KBM-7 (cell line): ENCODE measurements at places on chromosomes 2 and 18.

GRCh38 chr2:151021747-151022452, 239.8 kb downstream of the RBM43 start:
- no peak for DNase-seq

- DNase-seq, result no peak
These were observed 225.2 kb downstream of the GLI2 start for GRCh38 chr2:120960770-120961366.

DNA sequence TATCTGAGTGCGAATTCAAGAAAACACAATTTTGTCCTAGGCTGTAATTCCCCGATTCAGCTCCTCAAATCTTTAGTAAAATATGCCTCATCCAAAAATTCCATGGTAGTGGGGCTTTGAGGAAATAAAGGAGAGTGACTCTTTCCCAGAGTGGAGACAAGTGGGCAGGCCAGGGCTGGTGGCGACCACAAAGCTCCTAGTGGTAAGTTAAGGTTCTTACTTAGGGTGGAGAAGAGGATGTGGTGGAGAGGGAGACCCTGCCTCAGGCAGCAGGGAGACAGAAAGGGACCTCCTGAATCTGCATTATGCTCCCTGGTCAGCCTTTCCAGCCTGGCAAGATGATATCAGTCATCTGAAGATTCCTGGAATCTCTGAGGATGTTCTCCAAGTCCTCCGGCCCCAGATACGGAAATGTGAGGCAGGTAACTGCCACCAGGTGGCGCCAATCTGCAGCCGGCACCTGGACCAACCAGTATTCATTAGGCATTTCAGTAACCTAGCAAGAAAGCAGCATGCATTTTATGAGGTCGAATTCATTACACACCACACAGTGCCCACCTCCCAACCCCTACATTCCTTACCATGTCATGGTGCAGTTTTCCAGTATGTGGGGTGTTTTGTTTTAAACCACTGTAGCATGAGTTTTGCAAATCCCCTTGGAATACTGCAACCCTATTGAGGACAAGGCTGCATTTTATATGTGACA, 106.4 kb downstream of the POLE4 start:
- peak; percentile 72 for DNase-seq

GRCh38 chr2:8314063-8314462, 367.8 kb upstream of the ID2 start:
- DNase-seq, result peak; percentile 61

- no peak for DNase-seq
These were observed 30.6 kb upstream of the MYCN start for GRCh38 chr2:15909736-15910135.

DNA sequence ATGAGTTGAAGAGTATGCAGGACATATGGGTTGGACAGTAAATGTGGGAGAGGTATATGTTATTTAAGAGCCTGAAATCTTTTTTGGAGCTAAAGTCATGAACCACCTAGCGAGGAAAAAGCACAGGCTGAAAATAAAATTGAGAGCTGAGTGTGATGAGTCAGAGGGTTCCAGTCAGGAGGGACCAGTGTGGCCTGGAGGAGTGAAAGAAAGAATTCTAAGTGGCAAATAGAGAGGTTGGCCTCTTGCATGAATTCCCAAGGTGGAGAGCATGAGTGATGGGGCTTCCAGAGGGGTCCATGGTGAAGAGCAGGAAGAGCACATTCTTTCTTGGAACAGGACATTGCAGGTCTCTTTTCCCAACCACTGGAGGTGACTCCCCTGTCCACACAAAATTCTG, 282.6 kb downstream of the TDRD15 start:
- DNase-seq, result no peak

GRCh38 chr2:29216609-29216909, 101.3 kb downstream of the CLIP4 start:
- DNase-seq, result no peak

GRCh38 chr18:48184118-48184517, 225.1 kb downstream of the ZBTB7C start:
- DNase-seq, result no peak

DNA sequence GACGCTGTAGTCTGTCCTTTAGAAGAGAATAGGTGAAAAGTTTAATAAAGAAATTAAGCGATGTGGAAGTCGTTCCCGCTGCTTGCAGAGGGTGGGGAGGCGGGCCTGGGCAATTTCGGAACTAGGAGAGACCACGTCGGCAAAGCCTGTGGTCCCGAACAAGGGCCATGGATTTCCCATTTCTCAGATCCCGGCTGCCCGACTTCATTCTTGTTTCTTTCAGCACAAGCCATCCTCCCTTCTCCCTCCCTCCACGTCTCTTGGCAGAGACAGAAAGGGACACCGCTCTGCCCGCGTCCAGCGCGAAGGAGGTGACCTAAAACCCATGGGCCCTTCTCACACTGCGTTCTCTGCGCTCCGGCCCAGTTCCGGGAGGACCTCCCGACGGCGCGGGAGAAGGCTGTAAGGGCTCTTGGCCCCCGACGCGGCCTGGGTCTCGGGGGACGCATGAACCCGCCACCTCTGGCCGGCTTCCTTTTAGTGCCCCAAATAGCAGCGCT, 2.2 kb upstream of the BCL2L11 start:
- no peak for DNase-seq

DNA sequence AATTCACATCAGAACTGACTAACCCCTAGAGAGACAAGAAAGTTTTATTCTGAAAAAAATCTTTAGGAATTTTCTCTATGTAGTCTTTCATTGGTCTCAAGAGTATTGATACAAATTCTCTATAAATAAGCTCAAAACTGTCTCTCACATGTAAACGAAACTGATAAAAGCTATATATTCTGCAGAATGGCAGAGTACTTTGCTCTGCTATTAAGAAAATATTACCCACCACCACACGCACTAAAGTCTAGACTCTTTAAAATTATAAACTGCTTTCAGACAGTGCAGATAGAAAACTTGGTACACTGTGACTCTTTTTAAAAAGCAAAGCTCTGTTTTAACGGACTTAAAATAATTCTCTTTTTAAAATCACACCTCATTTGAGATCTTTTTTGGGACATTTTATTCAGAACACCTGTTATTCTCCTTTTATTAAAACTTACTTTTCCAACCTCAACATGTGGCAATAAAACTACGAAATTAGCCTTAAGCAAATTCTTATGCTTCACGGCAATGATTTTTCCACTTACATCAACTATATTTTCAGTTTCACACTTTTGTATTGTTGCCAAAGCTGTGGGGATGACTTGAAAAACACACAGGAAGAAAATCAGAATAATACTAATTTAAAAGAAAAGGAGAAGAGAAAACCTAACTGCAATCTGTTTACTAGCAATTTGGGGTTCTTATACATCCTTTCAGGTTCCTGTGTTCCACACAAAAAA, 58.0 kb downstream of the CCDC88A start:
- DNase-seq, result no peak

DNA sequence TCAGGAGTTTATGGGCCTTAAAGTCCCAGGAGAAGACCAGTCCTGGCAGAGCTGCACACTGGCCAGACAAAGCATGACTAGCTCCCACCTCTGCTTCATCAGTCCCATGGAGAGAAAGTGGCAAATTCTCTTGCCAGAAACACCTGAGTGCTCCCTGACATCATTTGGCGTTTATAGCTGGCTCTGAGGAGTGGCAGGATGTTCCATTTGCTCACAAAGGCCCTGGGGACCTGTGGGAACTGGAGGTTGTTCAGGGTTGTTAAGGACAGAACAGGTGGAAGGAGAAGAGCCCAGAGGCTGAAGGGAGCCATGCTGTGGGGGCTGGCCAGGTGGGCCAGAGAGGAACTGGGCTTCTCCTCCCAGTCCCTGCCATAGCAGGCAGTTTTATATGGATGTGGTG, 56.1 kb downstream of the RPL37A start:
- no peak for DNase-seq

DNA sequence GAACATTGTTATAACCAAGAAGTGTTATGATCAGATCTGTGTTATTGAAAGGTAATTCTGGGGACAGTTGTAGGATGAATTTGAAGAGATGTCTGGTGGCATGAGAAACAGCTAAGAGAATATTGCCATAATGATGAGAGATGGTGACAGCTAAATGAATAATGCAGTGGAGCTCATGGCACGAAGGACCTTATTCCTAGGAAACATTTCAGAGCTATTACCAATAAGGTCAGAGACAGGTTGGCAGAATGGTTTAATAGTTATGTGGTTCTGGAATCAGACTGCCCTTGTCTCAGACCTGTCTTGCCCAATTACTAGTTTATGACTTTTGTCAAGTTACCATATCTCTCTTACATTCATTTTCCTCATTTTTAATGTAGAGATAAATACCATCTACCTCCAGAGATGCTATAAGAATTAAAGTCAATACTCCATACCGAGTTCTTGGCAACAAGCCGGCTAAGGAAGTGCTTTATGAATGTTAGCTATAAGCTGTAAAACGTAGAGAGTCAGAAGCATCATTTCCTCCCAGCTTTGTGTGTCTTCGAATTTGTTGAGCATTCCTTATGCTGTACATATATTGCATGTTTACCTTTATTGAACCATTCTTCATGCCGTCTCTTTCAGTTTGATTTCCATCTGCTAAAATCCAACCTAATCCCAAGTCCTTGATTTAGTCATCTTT, 73.6 kb upstream of the COL5A2 start:
- no peak for DNase-seq

GRCh38 chr18:68234676-68235075, 480.2 kb downstream of the TMX3 start:
- no peak for DNase-seq

DNA sequence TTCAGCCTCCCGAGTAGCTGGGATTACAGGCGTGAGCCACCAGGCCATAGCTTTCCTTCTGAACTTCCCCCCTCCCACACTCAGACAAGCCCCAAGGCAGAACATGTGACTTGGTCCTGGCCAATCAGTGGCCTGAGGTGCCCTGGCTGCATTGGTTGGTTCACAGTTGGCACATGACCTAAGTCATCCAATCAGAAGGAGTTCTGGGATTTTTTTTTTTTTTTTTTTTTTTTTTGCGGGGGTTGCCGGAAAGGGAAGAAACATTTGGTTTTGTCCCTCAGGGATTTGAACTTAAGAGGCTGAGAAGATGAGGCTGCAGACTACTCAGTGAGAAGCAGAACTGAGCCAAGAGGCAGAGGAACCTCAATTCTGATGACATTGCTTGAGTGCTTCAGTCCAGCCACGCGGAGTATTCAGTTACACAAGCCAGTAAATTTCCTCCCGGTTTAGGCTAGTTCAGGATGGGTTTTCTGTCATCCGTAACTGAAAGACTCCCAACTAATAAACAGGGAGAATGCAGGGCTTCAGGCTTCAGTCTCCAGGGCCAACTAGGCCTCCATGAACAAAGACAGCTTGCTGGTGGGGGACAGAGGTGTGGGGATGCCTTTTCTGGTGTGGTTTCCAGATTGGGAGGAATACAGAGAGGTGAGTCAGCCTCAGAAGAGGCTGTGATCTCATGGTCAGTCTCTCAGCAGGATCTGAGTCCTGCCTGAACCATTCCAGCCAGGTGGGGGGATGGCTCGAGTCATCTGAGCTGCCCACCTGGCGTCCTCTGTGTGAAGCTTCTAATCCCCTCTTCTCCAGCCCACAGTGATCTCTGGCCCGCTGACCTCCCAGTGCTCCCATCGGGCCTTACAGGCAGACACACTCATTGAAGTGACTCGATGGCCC, 9.2 kb downstream of the PTMA start:
- peak; percentile 94 for DNase-seq

DNA sequence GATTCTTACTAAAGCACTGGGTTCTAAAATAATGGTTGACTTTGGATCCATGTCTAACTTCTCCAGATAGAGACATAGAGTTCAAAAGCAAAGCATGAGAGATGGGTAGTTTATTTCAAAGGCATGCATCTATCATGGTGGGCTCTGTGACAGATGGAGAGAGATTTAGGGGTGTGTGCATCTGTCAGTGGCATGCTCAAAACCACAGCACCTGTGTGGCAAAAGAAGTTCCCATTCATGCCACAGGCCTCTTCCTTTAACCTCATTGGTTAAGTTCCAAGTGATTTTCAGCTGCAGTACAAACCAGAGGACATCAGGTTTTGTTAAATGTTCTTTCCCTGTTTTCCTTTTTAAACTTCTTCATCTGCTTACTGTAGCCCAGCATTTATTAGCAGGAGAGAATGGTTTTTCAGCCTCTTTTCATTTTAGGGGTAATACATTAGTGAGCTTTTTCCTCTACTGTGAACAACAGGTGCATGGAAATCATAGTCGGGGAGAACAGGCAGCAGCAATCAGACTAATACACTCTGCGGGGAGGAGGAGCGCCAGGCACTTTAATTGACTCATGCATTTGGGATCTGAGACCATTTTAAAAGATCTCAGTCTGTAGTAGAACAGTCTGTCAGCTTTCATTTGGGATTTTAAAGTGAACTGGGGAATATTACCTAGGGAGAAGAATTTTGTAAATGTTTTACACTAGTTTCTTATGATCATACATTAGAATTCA, 52.4 kb upstream of the UPP2 start:
- no peak for DNase-seq

GRCh38 chr2:161223139-161223732, 63.0 kb downstream of the TANK start:
- peak; percentile 41 for DNase-seq

DNA sequence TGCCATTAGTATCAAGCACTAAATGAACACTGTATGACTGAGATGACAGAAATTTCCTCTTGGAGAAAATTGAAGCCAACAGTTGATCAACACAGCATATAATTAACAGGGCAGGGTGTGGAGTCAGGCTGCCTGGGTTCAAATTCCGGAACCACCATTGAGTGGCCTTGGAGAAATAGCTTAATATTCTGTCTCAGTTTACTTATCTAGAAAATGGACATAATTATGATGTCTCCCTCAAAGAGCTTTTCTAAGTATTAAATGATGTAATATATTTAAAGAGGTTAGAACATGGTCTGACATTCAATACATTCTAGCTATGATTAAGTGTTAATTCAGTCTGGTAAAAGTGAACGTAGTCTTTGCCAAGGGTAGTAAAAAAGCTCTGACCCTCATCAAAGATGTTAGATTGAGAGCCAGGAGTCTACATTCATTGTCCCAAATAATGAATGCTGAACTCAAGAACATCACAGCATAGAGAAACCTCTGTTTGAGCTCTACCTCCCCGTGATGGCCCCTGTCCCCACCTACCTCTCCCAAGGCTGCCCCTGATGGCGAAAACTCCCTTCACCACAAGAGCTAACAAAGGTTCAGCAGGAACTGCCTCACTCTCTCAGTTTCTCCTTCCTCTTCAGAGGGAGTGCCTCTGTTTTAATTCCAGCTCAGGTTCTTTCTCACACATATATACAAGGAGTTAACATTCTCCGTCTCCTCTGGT, 2.7 kb upstream of the VWA3B start:
- no peak for DNase-seq

DNA sequence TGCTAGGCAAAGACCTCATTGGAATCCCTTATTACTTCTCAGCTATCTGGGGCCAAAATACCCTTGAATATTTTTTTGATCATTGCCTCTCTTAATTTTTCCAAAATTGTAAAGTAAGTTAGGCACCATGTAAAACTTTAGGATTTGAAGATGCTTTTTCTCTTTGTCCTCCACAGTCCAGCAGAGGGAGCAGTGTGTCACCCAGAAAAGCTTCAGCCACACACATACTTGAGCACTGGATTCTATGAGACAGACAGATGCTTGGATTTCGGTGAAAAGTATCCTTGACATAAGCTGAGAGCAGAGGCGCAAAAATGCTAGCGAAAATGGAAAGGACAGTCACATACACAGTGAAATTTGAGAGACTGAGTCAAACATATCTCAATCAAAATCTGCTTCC, 74.7 kb upstream of the KCNJ3 start:
- peak; percentile 50 for DNase-seq
